Left kidney (tissue), 8 donors: ENCODE measurements at places on chromosomes 4 and X. TPM values are rescaled to one million over a fixed set of nuclear protein-coding genes. Genes with fewer than 3 reads are reported as not detected.

GRCh38 chr4:70399319-70399718 lies 1.6 kb downstream of the OPRPN start:
- no peak for DNase-seq

GRCh38 chr4:38169524-38169923 lies 209.3 kb downstream of the PTTG2 start:
- DNase-seq, result no peak

DNA sequence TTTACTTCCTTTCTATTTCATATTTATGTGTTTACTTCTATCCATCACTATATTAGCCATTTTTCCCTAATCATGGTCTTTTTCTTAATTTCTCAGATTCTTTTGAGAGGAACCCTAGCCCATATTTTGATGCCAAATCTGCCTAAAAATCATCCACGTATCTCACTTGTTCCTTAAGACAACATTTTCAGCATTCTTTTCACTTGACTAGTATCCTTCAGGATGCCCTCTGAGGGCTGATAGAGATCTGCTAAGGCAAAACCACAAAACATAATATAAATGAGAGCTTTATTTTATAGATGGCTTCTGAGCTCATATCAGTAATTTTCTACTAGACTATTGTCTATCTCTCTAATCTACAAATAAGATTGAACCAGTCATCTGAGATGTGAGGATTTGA lies 341.9 kb downstream of the GPM6A start:
- no peak for DNase-seq

DNA sequence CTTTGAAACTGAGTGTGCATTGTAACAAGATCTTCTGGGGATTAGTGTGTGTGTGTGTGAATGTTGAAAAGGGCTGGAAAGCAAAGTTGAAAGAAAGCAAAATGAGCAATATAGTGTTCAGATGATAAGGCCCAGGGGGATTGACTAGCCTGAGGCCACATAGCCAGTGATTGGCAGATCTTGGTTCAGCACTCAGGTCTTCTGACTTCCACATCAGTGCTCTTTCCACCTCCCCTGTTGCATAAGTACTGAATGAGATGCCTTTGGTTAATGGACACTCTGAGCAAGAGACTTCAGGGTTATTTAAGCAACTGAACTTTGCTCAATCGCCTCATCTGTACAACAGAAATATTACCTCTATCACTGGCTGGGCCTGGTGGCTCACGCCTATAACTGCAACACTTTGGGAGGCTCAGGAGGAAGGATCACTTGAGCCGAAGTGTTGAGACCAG lies 120.4 kb downstream of the TMEM164 start:
- DNase-seq, result no peak

DNA sequence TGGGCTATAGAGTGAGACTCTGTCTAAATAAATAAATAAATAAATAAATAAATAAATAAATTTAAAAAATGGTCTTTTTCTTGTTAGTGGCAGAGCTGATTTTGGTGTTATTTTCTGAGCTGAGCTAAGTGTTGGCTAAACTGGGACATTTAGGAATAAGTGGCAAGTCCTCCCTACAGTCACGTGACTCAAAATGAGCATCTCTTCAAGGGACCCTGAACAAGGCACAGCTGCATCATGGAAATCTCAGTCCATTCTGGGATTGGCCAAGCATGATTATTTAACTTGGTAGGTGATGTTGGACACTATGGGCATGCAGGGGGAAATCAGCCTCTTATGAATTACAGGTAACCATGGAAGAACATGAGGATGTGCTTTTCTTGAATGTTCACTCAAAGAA lies 42.0 kb downstream of the HAND2 start:
- no peak for DNase-seq

DNA sequence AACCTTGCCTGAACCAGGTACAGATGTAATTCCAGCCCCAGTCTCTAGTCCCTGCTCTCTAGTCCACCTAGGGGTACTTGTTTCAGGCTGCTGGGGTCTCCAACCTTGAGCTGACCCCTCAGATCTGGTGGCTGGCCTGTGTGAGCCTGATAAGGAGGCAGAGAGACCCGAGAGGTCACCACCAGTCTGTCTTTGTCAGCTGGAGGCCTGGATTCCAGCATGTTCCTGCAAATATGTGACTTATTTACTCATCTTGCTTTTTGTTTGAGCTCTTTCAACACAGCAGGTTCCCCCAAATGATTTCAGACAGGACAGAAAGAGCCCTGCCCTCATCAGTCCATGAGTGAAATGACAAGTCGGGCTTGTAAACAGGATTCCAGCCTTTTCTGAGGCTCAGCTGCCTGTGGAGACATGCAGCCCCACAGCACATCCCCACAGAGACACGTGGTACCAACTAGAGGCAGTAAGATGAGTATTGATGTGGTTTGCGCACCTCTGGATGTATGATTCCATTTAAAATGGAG lies 37.5 kb upstream of the STK26 start:
- DNase-seq, result no peak

GRCh38 chr4:11532138-11532537 lies 103.4 kb upstream of the HS3ST1 start:
- no peak for DNase-seq

NPFFR2 gene
- polyA plus RNA-seq, result 0.93 TPM

DNA sequence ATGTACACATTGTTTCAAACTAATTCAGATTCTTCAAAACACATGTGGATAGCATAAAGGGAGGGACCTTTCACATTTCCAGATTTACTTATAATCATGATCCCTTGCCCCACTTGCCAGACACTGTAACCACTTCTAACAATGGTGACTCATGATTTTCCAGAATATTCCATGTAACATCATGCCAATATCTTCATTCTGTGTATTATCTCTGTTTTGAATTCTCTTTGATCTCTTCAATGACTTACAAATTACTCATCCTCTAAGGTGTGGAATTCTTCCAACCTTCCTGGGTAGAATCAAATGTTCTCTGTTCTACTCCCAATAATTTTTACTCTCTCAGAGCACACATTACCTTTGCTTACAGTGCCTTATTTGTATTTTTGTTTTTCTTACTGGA lies 517.1 kb downstream of the PCDH7 start:
- no peak for DNase-seq

- DNase-seq, result peak; percentile 20
These were observed 339.4 kb upstream of the ZCCHC13 start for GRCh38 chrX:73964579-73964978.

DNA sequence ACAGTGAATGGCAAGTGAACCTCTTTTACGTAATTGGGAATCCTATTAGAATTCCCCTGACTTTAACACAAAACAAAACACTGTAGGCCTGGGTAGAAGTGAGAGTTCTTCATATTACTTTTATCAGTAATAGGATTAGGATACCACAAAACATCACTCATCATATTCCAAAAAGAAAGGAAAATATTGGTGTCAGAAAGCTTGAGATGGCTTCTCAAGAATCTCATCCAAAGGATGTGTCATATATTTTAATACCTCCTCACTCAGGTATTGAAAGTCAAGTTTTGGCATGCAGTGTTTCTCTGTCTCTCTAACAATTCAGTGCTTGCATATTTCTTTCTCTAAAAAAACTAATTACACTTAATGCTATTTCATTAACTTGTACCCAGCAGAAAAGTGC lies 173.2 kb downstream of the PDGFC start:
- no peak for DNase-seq

DNA sequence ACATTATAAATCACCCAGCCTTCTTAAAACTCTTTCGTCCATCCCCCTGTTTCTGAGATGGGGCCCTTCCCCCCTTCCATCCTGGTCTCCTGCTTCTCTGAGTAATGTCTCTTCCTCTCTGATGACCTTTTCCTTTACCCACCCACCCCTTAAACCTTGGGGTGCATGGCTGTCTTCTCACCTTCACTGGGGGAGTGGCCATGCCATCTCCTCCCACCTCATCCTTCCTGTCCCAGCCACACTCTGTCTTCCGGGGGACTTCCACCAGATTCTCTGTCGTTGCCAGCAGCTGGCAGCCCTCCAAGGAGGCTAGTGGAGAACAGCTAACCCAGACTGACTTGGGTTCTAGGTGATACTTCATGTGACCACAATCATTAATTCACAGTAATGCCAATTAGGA lies 83.2 kb upstream of the SCML1 start:
- DNase-seq, result no peak

GRCh38 chr4:9969526-9970398 lies 51.5 kb downstream of the SLC2A9 start:
- DNase-seq, result no peak

GRCh38 chr4:174739576-174739975 lies 89.5 kb downstream of the GLRA3 start:
- DNase-seq, result no peak

GRCh38 chr4:73664470-73664869 lies 44.2 kb upstream of the RASSF6 start:
- DNase-seq, result no peak

DNA sequence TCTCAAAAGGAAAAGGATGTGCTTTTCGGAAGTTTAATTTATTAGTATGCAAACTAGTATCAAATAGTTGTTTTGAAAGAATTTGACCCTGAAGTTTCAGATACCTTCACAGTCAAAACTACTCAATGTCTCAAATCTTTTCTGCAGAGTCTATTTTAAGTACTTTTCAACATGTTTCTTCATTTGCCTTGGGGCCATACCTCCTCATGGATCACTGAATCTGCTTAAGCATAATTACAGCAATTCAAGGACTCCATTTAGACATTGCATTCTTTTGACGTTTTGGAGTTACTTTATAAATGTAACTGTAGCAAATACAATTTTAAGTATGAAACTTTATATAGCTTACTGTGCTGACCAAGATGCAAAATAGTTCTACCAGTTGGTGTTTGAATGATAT lies 25.5 kb downstream of the PALLD start:
- no peak for DNase-seq

DNA sequence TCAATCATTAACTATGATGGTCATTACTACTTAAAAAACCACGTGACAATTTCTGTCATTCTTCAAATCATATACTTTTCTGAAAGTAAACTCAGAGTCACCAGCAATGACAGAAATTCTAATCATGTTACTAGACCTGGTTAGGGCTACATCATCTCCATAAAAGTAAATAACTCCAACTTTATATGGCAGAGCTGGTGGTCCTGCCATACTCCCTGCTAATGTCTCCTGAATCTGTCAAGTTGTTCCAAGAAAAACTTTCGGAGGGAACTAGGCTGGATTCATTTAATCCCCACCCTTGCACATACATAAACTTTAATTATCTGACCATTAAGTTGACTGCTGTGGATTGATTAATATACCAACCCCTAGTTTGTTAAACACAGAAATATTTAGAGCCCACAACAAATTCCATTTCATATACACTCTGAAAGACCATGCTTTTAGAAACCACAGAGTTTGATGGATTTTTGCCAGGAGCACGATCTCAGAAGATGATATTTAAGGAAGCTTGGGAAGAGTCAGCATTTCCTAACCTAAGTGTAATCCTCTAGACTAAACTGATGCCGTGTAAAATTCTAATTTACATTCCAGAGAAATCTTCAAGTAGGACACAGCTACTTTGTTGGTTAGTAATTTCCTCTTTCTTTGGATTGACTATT lies 577.0 kb downstream of the FAT4 start:
- DNase-seq, result no peak

DNA sequence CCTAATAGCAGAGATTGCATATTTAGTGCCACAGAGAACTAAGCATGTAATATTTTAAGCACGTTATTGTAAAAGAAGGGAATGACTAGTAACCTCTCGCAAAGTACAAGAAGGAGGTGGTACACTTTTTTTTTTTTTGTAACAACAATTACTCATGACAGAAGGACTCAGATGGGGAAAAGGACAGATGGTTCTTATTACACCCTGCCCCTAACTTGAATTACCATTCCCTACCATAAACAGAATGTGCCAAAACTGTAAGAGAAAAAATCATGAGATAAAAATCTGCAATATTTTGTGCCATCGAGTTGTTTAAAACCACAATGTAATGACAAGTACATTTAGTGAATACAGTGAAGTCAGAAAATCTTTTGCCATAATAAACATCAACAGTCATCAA lies 33.0 kb upstream of the RAPGEF2 start:
- DNase-seq, result no peak

- DNase-seq, result no peak
These were observed 6.0 kb upstream of the PDLIM3 start for GRCh38 chr4:185541251-185541727.

DNA sequence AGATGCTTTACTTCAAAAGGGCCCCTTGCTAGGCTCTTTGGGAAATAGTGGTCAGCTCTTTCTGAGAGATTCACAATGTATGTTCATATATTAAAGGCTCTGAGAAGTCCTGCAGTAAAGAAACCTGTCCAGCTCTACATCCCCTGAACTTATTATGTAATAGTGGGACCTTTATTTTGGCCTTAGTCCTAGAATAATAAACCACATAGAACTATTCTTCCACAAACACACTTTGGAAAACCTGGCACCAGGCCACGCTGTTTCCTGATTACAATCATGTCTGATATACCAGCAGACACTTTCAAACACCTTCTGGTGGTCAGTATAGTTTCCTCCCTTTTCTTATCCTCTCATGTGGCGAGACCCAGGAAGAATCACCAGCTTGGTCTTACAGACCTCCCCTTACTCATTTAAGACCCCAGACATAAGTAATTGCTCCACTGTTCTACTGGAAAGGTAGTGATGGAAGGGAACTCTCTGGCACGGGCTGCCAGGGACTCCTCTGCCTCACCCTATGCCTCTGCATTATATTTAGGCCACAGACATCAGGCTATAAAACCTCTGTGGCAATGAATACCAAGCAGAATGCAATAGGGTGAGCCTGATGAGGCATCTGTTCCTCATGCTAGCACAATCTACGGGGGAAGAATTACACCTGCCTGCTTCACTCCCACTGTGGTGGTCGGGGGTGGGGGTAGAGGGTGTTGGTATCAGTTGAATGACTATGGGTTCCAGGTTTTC lies 5.7 kb upstream of the PPEF1 start:
- DNase-seq, result no peak

ARAP2 gene
- 8.7 TPM for polyA plus RNA-seq

GRCh38 chr4:99649778-99650177 lies 7.8 kb downstream of the C4orf54 start:
- no peak for DNase-seq

DNA sequence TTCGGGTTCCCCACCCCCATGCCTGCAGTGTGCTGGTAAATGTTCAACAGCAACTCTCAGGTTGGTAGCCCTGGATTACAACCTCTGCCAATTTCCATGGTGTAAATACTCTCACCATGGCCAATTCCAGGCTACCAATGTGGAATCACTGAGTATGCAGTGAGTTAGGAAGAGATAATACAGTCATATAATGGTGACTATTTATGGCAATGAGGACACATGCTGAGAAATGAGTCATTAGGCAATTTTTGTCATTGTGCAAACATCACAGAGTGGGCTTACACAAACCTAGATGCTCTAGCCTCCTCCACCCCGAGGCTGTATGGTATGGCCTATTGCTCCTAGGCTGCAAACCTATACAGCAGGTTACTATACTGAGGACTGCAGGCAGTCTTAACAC lies 4.6 kb upstream of the CLDN24 start:
- no peak for DNase-seq

SPACA5 gene
- polyA plus RNA-seq, result 0.58 TPM

CLDN22 gene
- 0.71 TPM for polyA plus RNA-seq

GRCh38 chrX:52574416-52575275 lies 57.8 kb upstream of the XAGE1B start:
- DNase-seq, result peak; percentile 32

DNA sequence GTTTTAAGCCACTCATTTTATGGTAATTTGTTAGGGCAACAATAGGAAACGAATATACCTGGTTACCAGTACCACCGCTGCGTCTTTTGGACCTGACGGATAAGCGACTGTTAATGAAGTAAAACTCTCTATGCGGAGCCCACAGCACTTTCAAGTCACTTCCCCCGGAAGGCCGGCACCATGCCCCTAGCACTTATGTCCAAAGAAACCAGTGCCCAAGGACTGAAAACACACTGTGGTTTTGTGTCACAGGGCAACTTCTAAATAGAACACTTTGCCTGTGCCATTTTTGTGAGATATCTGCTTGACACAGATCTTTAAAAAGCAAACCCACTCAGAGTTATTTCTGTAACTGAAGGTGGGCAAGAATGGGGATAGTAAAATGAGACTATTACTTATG lies 22.7 kb downstream of the SH3KBP1 start:
- no peak for DNase-seq
